ENCODE measurements at places on chromosomes 16 and 17.

DNA sequence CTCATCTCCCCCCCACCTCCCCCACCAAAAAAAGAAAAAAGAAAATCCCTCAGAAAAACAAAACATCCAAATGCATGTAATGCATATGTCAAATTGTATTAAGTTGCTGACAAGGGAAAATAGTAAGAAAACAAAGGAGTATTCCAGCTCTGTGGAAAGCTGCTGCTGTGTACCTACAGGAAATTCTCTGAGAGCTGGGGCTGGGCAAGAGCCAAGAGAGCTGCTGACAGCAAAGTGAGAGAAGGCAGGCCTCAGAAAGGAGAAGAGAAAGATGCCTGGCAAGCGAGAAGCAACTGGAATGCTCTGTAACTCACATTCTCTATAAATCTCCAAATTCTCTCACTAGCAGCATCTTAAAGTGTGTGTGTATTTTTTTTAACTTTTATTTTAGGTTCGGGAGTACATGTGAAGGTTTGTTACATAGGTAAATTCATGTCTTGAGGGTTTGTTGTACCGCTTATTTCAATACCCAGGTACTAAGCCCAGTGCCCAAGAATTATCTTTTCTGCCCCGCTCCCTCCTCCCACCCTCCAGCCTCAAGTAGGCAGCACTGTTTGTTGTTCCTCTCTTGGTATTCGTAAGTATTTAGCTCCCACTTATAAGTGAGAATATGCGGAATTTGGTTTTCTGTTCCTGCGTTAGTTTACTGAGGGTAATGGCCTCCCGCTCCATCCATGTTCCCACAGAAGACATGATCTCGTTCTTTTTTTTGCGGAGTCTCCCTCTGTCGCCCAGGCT lies 24.4 kb downstream of the CNTROB start:
- DNase-seq = no peak

GRCh38 chr16:82715833-82716232 lies 89.1 kb downstream of the CDH13 start:
- no peak for DNase-seq

DNA sequence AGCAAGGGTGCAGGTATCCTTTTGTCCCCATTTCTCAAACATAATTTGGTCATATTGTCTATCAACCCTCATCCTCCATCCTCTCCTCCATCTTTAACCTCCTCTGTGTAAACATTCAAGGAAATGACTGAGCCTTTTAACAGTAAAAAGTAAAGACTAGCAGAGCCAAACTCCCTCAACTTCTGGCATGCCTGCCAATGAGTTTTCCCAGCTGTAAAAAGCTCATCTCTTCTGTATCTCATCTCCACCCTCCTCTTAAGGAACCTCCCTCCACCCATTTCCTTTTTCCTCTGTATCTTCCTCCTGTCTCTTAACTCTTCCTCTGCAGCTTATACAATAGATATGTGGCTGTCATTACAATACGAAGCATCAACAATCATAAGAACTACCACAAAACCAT lies 76.9 kb upstream of the PSMD7 start:
- no peak for DNase-seq

DNA sequence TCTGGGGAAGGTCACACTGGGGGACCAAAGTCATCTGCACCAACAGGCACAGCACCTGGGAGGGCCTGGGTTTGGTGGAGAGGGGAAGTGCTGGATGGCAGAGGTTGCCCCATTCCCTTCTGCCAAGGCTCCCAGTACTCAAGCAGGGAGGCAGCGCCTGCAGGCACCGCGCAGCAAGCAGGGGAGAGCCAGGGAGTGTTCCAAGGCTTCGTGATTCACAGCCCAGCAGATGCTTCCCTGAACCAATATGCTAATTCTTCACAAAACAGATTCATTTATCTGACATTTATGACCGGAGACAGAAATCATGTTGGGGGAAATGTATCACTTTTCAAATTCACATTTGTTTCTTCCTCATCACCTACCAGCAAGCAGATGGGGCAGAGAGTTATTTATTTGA lies 13.4 kb upstream of the CDH5 start:
- DNase-seq = no peak

DNA sequence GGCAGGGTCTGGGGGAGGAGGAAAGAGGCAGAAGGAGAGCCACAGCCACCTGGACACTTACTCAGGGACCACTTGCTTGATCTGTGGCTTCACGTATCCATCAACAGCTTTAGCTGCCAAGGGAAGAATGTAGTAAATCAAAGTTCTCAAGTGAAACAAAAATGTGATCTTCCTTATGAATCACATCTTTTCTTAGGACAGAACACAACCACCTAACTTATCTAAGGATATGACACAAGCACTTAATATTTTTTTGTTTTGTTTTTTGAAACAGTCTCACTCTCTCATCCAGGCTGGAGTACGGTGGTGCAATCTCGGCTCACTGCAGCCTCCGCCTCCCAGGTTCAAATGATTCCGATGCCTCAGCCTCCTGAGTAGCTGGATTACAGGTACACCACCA lies 8.4 kb upstream of the GHDC start:
- no peak for DNase-seq

DNA sequence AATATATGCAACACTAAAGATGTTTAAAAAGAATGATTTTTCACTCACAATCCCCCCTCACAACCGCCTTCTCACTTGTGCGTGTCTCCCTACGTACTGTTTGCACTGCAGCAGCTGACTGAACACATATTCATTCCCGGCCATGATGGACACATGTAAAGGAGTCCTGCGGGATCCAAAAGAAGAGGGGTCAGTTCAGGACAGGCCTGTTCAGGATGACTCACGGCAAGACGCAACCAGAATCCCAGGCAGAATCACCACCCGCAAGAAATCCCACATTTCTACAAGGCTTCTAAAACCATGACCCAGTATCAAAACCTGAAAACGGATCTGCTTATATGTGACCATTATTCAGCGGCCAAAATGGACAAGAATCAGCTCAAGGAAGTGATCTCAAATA lies 52.3 kb downstream of the CYB5D2 start:
- no peak for DNase-seq

- DNase-seq = no peak
These were observed 151.8 kb downstream of the PITPNC1 start for GRCh38 chr17:67528751-67529436.

DNA sequence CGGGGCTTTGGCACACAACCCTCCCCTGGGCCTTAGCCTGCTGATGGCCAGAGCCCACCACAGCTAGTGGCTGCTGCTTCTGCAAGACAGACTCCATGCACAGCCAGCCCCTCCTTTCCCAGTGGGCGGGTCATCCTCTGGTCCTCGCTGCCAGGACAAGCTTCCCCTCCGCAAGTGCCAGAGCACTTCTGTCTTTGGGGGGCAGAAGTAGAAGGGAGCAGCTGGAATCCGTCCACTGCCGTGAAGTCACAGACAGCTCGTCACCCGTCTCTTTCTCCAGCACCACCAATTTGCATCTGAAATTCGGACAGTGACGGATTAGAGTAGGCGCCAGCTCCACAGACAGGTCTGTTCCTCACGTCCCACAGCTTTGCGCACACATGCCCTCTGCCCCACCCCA lies 31.3 kb upstream of the NAT9 start:
- no peak for DNase-seq

GRCh38 chr17:81305051-81305630 lies 10.0 kb upstream of the SLC38A10 start:
- DNase-seq = no peak

DNA sequence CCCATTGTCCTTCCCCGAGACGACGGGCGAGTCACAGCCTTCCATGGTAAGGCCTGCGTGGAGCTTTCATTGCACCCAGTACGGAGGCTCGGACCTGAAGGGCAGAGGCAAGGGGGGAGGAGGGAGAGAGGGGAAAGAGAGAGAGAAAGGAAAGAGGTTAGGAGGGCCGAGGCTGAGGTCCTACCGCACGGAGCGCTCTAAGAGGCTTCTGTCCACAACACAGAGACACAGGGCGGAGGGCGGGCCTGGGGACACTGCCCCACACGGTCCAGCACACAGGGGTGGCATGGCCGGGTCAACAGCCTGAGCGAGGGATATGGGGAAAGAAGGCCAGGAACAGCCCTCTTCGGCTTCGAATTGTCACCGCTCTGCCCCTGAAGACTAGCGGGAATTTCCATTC lies 87.8 kb downstream of the ZFHX3 start:
- no peak for DNase-seq

DNA sequence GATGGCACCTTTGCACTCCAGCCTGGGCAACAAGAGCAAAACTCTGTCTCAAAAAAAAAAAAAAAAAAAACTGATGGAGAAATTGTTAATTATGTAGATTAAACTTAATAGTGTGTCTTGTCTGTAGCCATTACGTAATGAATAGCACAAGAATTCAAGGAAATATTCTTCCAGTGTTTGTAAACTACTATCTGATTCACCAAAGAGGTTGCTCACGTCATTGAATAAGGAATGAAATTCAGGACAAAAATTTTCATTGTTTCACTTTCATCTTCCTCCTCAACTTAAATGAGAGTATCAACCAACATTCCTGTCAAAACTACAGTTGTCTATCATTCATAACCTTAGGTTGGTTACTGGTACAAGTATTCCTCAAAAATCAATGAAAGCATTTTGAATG lies 30.7 kb upstream of the MYO18A start:
- DNase-seq = no peak

- peak; percentile 80 for DNase-seq
These were observed 6.7 kb downstream of the SPACA3 start for GRCh38 chr17:32998111-32998886.

DNA sequence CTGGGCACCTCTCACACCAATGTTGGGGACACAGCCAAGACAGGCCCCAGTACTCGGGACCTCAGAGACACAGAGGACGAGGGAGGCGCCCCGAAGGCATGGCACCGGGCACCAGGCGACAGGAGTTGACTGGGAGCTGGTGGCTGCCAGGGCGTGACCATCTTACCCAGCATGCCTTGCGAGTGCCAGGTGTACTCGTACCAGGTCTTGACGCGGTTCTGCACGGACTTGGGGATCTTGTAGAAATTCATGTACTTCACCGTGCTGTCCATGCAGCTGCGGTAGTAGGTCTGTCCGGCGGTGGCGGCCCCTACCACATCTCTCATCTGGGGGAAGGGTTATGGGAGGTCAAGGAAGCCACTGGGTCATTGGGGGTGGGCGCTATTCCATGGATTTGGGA lies 67.3 kb downstream of the CNGB1 start:
- no peak for DNase-seq

GRCh38 chr17:10697092-10698081 lies at the start of the genes ADPRM and SCO1:
TSS of gene ADPRM (plus strand) at chr17:10697594. CDS start at chr17:10704927, 7,333 bp downstream.
TSS of gene SCO1 (minus strand) at chr17:10697533. CDS start at chr17:10697507, 26 bp downstream.
- peak; percentile 94 for DNase-seq

GRCh38 chr17:66690166-66690565 lies 144.8 kb upstream of the CACNG5 start:
- DNase-seq = no peak

GRCh38 chr17:75683583-75683982 lies 16.4 kb downstream of the SAP30BP start:
- DNase-seq = no peak

DNA sequence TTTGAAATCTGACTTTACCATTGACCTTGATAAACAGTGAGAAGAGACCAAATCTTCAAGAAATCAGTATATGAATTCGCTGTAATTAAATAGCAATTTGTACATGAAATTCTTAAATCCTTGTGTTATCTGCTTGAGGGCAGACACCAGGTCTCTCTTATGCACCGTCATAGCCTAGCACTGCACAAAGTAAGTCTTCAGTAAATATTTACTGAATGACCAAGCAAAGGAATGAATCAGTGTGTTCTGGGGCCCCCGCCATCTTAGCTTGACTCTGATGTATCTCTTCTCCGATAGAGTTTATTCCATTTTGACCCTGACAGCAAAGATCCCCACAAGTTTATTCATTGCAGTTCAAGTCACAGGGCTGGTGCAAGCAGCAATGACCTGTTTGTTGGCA lies 328.0 kb downstream of the TMEM114 start:
- DNase-seq = no peak

DNA sequence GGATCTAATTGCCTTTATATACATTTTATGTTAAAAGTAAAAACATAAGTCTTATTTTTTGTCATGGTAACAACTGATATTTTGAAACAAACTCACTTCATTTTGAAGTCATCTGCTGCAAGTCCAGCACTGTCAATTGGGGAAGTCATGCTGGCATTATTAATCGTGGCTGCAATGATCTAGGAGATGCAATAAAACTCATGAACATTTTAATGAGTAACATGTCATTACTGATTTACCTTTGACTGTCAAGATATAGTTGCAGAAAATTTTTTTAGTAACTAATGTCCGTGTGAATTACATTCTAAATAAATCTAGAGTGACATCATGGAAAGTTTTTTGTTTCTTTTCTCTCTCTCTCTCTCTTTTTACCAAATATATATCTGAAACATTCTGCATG lies 17.3 kb upstream of the KRT24 start:
- DNase-seq = no peak

DNA sequence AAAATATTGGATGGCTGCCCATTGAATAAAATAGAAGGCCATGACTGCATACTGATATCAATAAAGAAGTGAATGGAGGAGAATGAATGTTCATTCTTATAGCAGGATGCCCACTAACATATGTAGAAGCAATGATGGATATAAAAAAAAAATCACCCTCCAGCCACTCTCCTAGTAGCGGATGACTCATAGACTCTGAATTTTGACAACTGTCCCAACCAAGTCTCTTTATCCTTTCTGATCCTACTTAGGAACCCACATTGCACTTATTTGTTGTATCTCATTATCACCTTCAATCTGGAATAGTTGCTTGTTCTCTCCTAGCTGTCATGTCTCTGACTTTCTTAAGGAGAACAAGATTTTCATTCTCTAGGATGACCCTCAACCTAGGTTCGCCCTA lies 429.9 kb downstream of the HS3ST3B1 start:
- DNase-seq = no peak

GRCh38 chr16:69711115-69711740 lies 15.1 kb downstream of the NQO1 start:
- DNase-seq = peak; percentile 49

DNA sequence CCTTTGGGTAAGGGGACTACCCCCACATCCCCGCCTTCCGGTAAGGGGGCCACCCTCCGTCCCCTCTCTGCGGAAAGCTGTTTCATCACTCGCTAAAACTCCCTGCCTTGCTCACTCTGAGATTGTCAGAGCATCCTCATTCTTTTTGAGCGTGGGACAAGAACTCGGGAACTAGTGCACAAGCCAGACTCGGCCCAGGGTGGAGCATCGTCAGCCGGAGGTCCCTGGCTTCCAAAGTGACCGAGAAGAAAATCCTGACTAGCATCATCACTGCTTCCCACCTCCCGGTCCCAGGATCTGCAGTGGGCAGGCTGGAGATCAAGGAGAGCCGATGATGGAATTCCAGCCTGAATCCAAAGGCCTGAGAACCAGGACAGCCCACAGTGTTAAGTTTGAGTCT lies 380.3 kb downstream of the SEC14L1 start:
- DNase-seq = no peak

All from activated CD4-positive, alpha-beta memory T cell treated with anti-CD3 and anti-CD28 coated beads for 36 hours (primary cell).